ENCODE measurements at places on chromosomes 1 and 21. TPM values are rescaled to one million over a fixed set of nuclear protein-coding genes. Genes with fewer than 3 reads are reported as not detected.

TFAP2E gene
- 1.4 TPM for polyA plus RNA-seq

S100A7A gene
- not detected for polyA plus RNA-seq

IFNAR2 gene
- polyA plus RNA-seq, result 14.3 TPM

NMNAT2 gene
- 0.23 TPM for polyA plus RNA-seq

CSMD2 gene
- 0.04 TPM for polyA plus RNA-seq

ADAM30 gene
- polyA plus RNA-seq, result not detected

SMIM1 gene
- 4.0 TPM for polyA plus RNA-seq

LYPD8 gene
- polyA plus RNA-seq, result not detected

ATP6V1G3 gene
- not detected for polyA plus RNA-seq

GRCh38 chr1:95278173-95279006, 44.4 kb downstream of the RWDD3 start:
- DNase-seq, result no peak
- H3K4me1 ChIP-seq, result no peaks in the 10 kb centered on the region
- H3K4me3 ChIP-seq, result no peak overlapping the region
- no peaks in the 10 kb centered on the region for H3K36me3 ChIP-seq

DNA sequence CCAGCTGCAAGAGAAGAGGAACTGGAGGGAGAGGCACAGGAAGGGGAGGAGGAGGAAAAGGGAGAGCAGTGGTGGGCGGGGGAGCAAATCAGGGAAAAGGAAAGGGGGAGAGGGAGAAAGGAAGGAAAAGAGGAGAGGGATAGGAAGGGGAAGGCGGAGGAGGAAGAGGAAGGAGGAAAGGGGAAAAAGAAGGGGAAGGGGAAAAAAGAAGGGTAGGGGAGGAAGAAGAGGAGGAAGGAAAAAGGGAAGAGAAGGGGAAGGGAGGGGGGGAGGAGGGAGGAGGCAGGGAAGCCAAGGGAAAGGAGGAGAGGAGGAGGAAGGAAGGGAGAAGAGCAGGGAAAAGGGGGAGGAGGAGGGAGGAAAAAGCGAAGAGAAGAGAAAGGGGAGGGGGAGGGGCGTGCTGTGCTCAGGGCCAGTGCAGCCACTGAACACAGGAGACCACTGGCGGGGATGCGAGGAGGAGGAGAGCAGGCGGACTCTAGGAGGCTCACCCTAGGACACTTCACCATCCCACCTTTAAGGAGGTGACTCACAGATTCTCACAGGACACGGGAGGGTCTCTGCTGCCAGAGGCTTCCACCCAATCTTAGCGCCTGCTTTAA, 33.1 kb downstream of the PGBD5 start:
- no peaks in the 10 kb centered on the region for H3K27me3 ChIP-seq
- DNase-seq, result no peak
- no peaks in the 10 kb centered on the region for H3K4me1 ChIP-seq
- no peak overlapping the region for H3K27ac ChIP-seq

DNA sequence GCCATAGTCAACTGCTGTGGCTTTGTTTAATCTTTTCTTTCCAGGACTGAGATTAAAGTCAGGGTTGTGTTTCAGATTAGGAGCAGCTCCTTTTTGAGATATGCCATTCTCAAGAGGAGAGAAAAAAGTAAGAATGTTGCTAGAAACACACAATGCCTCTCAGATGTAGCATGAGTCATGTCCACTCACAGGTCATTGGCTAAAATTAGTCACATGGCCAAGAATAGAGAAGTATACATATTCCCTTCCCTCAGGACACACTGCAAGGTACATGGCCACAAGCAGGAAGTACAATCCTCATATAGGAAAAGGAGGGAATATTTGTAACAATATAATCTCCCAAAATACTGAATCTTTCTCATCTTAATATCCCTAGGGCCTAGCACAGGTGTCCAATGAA, 141.9 kb upstream of the PTBP2 start:
- no peak overlapping the region for H3K4me3 ChIP-seq
- no peak for DNase-seq
- no peak overlapping the region for H3K27ac ChIP-seq
- H3K27me3 ChIP-seq, result peaks cover 10% of the 10 kb centered on the region
- no peaks in the 10 kb centered on the region for H3K36me3 ChIP-seq

- no peaks in the 10 kb centered on the region for H3K36me3 ChIP-seq
- no peak overlapping the region for H3K4me3 ChIP-seq
- H3K27ac ChIP-seq, result no peak overlapping the region
These were observed 43.8 kb downstream of the CD53 start for GRCh38 chr1:110916669-110917306.

DNA sequence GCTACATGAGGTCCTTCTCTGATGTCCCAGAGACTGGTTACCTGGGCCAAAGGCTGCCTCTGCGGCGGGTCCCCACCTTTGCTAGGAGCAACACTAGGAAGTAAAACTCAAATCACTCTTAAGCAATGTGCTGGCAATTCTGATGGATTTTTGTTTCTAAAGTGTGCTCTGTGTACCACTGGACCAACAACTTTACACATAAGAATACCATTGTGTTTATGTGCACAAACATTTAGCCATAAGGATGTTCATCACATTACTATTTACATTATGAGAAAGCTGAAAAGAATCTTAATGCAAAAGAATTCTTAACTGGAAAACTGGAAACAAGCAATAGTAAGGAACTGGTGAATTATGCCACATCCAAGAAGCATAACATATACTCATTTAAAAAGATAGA, 38.6 kb downstream of the SSBP3 start:
- no peaks in the 10 kb centered on the region for H3K27me3 ChIP-seq
- H3K4me3 ChIP-seq, result no peak overlapping the region
- no peak for DNase-seq
- no peak overlapping the region for H3K27ac ChIP-seq
- peaks cover 37% of the 10 kb centered on the region for H3K4me1 ChIP-seq

- DNase-seq, result no peak
- no peaks in the 10 kb centered on the region for H3K36me3 ChIP-seq
- no peaks in the 10 kb centered on the region for H3K27me3 ChIP-seq
- H3K4me1 ChIP-seq, result no peaks in the 10 kb centered on the region
- no peak overlapping the region for H3K27ac ChIP-seq
These were observed 1415.1 kb upstream of the PRMT6 start for GRCh38 chr1:105641407-105641806.

- no peak for DNase-seq
- no peak overlapping the region for H3K27ac ChIP-seq
- no peaks in the 10 kb centered on the region for H3K36me3 ChIP-seq
- no peaks in the 10 kb centered on the region for H3K27me3 ChIP-seq
- no peak overlapping the region for H3K4me3 ChIP-seq
- H3K4me1 ChIP-seq, result no peaks in the 10 kb centered on the region
These were observed 47.1 kb upstream of the SAMSN1 start for GRCh38 chr21:14593230-14593629.

DNA sequence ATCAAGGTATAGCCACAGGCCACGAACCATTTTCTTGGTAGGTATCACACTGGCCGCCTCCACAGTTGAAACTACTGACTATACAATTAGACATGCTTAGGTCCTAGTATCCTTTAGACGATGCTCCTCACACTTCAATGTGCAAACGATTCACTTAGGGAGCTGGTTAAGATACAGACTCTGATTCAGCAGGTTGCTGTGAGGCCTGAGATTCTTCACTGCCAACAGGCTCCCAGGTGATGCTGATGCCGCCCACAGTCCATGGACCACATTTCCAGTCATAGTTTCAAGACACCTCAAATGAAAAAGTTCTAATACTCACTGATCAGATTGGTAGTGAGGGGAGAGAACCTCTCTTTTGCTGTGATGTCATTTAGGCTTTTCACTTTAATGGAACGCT, 6.8 kb downstream of the ATP5PO start:
- no peak overlapping the region for H3K4me3 ChIP-seq
- peaks cover 100% of the 10 kb centered on the region for H3K36me3 ChIP-seq
- H3K4me1 ChIP-seq, result peaks cover 6% of the 10 kb centered on the region

DNA sequence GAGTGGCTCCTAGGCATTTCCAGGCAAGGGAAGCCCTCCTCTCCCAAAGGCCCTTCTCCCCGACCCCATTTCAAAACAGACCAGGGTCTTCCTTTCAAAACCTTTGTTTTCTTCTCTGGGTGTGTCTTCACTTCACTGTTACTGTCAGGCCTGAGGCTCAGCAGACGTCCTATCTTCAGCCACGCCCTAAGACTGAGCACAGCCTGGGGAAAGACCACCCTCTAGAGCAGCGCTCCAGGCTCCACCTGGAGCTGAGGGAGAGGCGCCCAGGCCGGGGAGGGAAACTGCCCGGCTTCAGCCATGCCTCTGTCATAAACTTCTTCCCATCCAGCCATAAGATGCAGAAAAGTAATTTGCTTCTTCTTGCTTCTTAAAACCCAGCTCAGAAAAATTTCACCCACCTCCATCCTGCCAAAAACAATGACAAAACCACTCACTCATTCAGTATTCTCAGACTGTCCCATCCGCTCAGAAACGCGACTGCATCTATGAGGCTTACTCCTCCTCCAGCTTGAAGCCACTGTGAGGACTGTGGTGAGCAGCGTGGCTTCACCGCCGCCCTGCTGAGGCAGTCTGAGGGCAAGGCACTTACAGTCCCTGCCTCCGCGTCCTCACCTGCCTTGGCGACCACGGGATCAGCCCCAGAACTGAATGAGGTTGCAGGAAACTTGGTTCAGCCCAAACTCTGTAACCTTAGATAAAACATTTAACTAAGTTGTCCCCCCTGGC, 36.1 kb downstream of the VN1R5 start:
- H3K4me3 ChIP-seq, result no peak overlapping the region
- H3K36me3 ChIP-seq, result no peaks in the 10 kb centered on the region
- H3K4me1 ChIP-seq, result no peaks in the 10 kb centered on the region
- no peak for DNase-seq
- H3K27ac ChIP-seq, result no peak overlapping the region
- no peaks in the 10 kb centered on the region for H3K27me3 ChIP-seq

DNA sequence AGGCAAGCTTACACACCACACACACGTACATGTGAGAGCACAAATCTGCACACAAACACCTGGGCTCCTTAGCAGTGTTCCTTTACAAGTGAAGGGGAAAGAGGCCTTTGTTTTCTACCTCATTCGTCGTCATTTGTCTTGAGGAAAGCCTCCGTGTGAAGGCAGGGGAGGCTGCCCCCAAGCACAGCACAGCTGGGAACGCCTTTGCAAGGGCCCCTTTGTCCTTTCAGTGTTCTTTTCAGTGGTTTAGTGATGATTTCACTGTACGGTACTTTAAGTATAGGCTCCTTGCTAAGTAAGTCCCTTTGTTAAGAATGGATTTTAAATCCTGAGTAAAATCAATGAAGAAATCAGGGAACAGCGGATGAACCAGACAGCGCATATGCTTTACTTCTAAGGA, 94.1 kb downstream of the PGBD5 start:
- H3K4me1 ChIP-seq, result no peaks in the 10 kb centered on the region
- no peak overlapping the region for H3K27ac ChIP-seq
- no peaks in the 10 kb centered on the region for H3K27me3 ChIP-seq
- DNase-seq, result no peak

GRCh38 chr1:35085421-35085820, 6.2 kb downstream of the ZMYM1 start:
- no peak overlapping the region for H3K27ac ChIP-seq
- H3K4me3 ChIP-seq, result no peak overlapping the region
- peaks cover 6% of the 10 kb centered on the region for H3K36me3 ChIP-seq
- H3K4me1 ChIP-seq, result peaks cover 5% of the 10 kb centered on the region
- no peaks in the 10 kb centered on the region for H3K27me3 ChIP-seq

GRCh38 chr1:59125154-59125553, 171.7 kb upstream of the FGGY start:
- H3K4me3 ChIP-seq, result no peak overlapping the region
- H3K27ac ChIP-seq, result no peak overlapping the region
- no peaks in the 10 kb centered on the region for H3K36me3 ChIP-seq
- H3K4me1 ChIP-seq, result no peaks in the 10 kb centered on the region
- H3K27me3 ChIP-seq, result no peaks in the 10 kb centered on the region
- DNase-seq, result no peak
